Hepatic stellate cell (primary cell): ENCODE measurements at places on chromosomes 4 and X.
A peak's percentile ranks its signal among the peaks of the same experiment; 100 is the strongest.

DNA sequence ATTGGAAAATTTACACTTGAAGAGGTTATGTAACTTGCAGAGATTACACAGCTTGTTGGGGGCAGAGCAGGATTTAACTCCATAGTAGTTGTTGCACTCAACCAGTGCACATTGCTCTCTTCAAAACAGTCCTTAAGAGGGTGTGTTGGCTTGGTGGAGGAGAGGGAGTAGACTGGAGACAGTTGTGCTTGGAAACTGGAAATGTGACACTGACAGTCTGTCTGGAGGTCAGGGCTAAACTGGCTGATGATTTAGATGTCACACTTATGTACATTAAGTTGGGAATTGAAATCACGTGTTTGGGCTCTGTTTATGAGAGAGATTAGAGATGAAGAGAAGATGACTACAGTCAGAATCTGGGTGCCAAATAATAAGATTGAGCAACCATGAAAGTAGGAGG is 32.9 kb downstream of the CCSER1 start:
- DNase-seq, result no peak

- DNase-seq, result no peak
These were observed 22.8 kb downstream of the DTHD1 start for GRCh38 chr4:36304138-36304681.

- no peak for DNase-seq
These were observed 368.6 kb upstream of the TENM3 start for GRCh38 chr4:181874602-181875001.

- peak; percentile 87 for DNase-seq
These were observed 67.0 kb downstream of the SEL1L3 start for GRCh38 chr4:25795566-25796454.

- DNase-seq, result no peak
These were observed 22.4 kb downstream of the STARD8 start for GRCh38 chrX:68669871-68670270.

- DNase-seq, result no peak
These were observed 3.2 kb downstream of the TIGD4 start for GRCh38 chr4:152776352-152776751.
